WTC11 (cell line): ENCODE measurements at places on chromosomes 5 and 9.

DNA sequence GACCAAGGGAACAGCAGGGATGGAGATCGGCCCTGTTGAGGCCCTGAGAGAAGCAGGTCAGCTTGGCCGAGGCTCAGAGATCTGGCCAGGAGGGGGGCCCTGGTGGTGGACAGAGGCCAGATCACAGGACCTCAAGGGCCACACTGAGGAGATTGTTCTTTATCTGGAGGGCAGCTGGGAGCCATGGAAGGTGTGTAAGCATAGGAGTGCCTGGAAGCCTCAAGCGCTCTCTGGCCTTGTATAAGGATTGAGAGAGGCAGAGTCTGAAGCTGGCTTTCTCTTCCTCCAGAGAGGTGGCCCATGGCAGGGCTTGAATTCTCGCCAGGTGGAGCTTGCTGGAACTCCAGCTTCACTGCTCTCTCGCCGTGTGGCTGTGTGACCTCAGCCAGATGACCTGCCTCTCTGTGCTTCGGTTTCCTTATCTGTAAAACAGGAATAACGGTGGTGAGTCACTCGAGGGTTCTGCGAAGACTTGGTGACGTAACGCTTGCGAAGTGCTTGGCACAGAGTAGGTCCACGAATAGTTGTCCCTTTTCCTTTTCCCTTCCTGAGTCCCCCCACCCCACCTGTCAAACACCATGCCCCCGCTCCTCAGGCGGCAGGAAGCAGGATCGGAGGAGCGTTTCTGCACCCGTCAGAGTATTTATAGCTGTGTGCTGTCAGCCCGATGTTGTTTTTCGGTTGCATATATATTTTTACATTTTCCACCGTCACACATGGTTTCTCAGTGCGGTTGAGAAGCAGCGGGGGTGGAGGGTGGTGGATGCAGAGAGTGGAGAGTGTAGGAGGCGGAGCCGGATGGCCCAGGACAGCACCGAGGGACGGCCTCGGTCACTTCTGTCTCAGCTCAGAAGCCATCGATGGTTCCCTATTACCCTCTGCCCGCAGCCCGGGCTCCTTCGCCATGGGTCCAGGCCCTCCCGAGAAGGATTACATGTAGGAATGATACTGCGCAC lies 17.0 kb upstream of the CRB2 start:
- no peaks in the 10 kb centered on the region for H3K27me3 ChIP-seq
- no peak overlapping the region for H3K4me3 ChIP-seq
- H3K27ac ChIP-seq, result no peak overlapping the region
- peaks cover 30% of the 10 kb centered on the region for H3K4me1 ChIP-seq

DNA sequence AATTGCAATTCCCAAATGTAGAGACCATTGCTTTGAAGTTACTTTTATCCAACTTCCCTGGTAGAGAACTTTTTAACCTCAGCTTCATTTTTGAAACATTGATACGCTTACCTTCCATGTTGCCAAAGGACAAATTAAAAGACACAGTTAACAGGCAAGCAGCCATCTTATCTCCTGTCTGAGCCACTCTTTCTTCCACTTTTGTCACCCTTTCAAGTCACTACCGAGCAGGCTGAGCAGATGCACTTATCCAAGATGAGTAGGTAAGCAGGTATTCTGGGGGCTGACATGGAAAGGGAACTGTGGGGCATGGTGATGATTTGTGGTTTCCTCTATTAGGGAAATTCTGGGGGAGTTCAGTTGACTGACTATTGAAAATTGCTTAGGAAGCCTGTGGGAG lies 66.7 kb downstream of the DOCK2 start:
- H3K4me1 ChIP-seq, result peaks cover 10% of the 10 kb centered on the region
- no peak overlapping the region for H3K27ac ChIP-seq
- H3K27me3 ChIP-seq, result no peaks in the 10 kb centered on the region
- H3K36me3 ChIP-seq, result no peaks in the 10 kb centered on the region
- no peak overlapping the region for H3K4me3 ChIP-seq
- no peak for DNase-seq

DNA sequence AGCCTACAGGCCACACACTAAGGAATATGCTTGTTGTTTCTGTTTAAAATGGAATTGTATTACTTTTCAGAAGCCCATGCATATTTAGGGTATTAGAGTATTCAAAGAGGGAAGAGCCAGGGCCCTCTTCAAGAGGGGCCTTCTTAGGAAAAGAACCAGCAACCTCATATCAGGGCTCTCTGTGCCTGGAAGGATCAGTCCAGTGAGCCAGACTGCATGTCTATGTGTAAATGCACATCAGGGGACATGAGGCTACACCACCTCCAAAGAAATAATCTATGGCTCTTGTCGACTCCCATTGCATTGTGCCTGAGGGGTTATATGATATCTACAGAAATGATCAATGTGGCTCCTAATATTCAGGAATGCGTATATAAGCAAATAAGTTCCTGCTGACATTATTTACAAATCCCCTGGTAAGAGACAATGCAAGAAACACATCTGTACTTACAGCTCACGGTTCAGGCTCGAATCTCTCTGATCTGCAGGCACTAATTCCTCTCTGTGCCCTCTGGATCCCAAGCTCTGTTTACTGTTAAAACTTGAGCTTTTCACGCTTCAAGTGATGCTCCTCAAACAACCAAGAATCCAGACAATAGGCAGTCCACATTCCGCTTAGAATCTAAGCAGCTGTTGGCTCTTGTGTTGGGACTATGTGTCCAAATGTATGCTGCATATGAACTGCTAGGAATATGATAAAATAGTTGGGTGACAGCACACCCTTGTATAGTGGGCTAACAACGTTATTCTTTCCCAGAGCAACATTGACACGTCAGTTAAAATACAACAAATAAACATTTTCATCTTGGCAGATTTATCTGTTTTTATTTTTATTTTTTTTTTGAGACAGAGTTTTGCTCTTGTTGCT lies 150.2 kb upstream of the KLF9 start:
- H3K27me3 ChIP-seq, result peaks cover 4% of the 10 kb centered on the region; the same call in 1 of the 2 replicates
- no peak overlapping the region for H3K4me3 ChIP-seq
- H3K36me3 ChIP-seq, result no peaks in the 10 kb centered on the region
- peaks cover 30% of the 10 kb centered on the region for H3K4me1 ChIP-seq

GRCh38 chr5:92554447-92555085 lies 1026.5 kb downstream of the NR2F1-AS1 start:
- H3K27ac ChIP-seq, result no peak overlapping the region
- no peaks in the 10 kb centered on the region for H3K36me3 ChIP-seq
- peaks cover 6% of the 10 kb centered on the region for H3K4me1 ChIP-seq
- no peak for DNase-seq
- no peaks in the 10 kb centered on the region for H3K27me3 ChIP-seq
- no peak overlapping the region for H3K4me3 ChIP-seq

- no peak overlapping the region for H3K4me3 ChIP-seq
- no peaks in the 10 kb centered on the region for H3K27me3 ChIP-seq
- H3K4me1 ChIP-seq, result peaks cover 6% of the 10 kb centered on the region
- no peak overlapping the region for H3K27ac ChIP-seq
- no peaks in the 10 kb centered on the region for H3K36me3 ChIP-seq
- DNase-seq, result no peak
Observed at GRCh38 chr9:118444403-118444802, 740.2 kb downstream of the TLR4 start.

GRCh38 chr9:69937833-69938535 lies 105.7 kb upstream of the MAMDC2 start:
- H3K36me3 ChIP-seq, result peaks cover 20% of the 10 kb centered on the region
- H3K4me3 ChIP-seq, result no peak overlapping the region
- H3K4me1 ChIP-seq, result no peaks in the 10 kb centered on the region
- DNase-seq, result no peak
